Activated CD8-positive, alpha-beta memory T cell treated with anti-CD3 and anti-CD28 coated beads, Interleukin-2, amount 50 U/mL, for 48 hours (primary cell): ENCODE measurements at places on chromosomes 7 and 10.

DNA sequence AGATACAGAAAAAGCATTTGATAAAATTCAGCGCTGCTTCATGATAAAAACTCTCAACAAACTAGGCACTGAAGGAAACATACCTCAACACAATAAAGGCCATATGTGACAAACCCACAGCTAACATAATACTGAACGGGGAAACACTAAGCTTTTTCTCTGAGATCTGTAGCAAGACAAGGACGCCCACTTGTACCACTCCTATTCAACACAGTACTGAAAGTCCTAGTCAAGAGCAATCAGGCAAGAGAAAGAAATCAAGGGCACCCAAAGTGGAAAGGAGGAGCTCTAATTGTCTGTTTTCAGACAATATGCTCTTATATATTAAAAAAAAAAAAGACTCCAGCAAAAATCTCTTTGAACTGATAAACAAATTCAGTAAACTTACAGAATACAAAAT, 13.3 kb downstream of the DIP2C start:
- no peak for DNase-seq

- DNase-seq = no peak
Observed at GRCh38 chr10:55065185-55065584, 264.2 kb upstream of the PCDH15 start.

DNA sequence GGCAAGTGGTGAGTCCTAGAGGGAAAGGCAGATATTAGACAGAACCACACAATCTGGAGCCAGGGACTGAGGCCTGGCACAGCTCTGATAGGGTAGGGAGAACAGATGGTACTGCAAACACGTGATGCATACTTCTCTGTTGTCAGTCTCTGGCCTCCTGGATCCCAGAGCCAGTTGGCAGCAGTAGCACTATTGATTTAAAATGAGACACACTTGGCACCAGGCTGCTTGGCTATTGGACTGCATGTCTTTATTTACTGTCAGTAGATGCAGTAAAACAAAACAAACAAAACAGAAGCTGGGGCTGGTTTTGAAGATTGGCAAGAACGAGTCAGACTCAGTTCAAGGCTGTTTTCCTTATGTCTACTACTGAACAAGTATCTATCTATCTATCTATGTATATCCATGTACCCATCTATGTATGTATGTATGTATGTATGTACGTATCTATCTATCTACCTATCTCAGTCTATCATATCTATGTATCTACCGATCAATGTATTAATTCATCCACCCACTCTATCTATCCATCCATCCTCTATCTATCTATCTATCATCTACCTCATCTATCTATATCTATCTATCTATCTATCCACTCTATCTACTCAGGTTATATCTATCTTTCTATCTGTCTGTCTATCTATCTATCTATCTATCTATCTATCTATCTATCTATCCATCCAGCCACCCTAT, 23.4 kb upstream of the MGAM2 start:
- no peak for DNase-seq

DNA sequence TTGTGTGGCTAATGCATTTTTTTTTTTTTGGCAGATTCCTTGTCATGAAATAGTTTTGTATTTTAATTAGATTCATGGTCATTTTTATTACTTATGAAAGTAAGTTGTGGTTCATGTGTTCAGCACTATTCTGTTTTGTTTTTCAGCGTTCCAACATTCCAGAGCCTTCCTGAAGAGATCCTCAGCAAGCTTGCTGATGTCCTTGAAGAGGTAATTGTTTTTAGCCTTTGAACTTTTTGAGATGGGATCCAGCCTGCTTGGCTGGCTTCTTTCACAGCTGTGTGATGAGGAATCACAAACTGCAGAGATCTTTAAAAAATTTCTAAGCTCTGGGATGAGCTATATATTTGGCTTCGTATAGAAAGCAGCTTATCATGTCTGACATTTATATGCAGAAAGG, 208.0 kb upstream of the CSTF2T start:
- no peak for DNase-seq

DNA sequence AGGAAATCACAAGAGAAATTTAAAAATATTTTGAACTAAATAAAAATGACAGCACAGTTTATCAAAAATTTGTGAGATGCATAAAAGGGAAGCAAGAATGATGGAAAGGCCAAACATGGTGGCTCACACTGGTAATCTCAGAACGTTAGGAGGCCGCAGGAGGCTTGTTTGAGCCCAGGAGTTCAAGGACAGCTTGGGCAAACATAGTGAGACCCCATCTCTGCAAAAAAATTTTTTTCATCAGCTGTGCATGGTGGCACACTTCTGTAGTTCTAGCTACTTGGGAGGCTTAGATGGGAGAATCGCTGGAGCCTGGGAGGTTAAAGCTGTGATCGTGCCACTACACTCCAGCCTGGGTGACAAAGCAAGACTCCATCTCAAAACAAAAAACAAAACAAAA, 54.5 kb upstream of the PTPRN2 start:
- no peak for DNase-seq

DNA sequence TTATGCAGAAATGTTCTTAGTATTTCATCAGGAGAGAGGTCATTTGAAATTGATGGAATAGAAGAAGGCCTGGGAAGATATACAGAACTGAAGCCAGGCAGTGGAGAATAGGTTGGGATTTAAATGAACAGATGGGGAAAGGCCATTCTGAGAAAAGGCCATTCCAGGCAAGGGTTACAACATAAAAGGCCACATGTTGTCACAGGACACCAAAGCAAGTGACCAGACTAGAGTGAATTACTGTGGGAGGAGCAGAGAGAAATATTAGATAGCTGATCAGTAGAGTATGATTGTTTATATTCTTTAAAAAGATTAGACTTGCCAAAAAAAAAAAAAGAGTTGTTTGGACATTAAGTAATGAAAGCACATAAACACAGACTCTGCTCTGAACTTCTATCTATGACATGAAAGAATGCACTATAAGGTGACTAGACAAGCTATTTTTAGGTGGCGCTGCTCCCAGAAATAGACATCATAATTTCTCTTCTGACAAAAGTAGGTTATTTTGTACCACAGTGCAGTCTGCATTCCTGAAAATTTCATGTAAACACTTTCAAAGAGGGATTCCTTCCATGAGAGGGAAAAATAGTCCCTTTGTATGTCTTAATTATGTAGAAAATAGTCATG, 55.2 kb upstream of the DKK1 start:
- no peak for DNase-seq

DNA sequence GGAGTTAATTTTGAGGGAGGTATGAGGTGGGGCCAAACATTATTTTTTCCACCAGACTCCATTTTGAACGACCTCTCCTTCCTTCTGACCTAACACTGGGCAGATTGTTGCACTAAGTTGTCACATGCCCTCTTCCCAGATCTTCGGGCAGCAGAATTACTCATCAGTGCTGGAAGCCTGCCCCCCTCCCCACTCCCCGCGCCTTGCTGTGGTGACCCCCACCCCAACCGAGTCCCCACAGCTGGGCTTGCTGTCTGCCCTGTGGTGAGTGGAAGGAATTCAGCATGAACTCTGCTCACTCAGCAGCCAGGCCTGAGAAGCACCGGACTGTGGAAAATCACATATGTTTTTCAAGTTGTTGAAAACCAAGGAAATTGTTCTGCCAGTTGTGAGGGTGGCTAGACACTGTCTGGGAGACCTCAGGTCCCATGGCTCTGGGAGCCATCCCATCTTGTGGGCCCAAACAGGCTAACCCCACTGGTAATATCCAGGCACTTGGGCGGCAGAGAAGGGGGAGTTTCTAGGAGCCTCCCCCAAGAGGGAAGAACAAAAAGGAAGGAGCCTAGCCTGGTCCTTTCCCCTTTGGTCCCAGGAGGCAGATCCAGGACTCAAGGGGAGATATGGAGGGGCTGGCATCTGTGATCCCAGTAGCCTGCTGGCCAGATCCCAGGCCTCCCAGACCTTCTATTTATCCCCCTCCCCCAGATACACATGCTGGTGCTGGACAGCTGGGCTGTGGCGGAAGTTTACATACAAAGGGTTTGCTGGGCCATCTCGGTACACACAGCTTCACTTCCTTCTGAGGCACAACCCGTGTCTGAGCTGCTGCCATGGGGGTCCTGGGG, 3.5 kb upstream of the AEBP1 start:
- no peak for DNase-seq
